Bronchial smooth muscle cell (primary cell): ENCODE measurements at places on chromosomes 5 and 9. TPM values are rescaled to one million over a fixed set of nuclear protein-coding genes. Genes with fewer than 3 reads are reported as not detected.

MYOT gene
- not detected in 2 replicates for total RNA-seq

GM2A gene
- total RNA-seq: 26.5 and 35.0 TPM in 2 replicates

PPP2CA gene
- 54.9 and 67.4 TPM in 2 replicates for total RNA-seq

NPDC1 gene
- total RNA-seq: 11.5 and 13.1 TPM in 2 replicates

DEPDC1B gene
- 1.0 and 1.1 TPM in 2 replicates for total RNA-seq

CDH9 gene
- not detected in 2 replicates for total RNA-seq

FOXD4 gene
- total RNA-seq: 0.09 and 0.16 TPM in 2 replicates

SPINK7 gene
- not detected in 2 replicates for total RNA-seq

PLPPR1 gene
- total RNA-seq: not detected in 2 replicates

NR5A1 gene
- total RNA-seq: not detected in 2 replicates

C5 gene
- 3.9 and 5.7 TPM in 2 replicates for total RNA-seq

PCDHB5 gene
- 0.32 and 3.3 TPM in 2 replicates for total RNA-seq

CFAP157 gene
- 0.09 and 0.16 TPM in 2 replicates for total RNA-seq

THBS4 gene
- total RNA-seq: 1.6 and 3.4 TPM in 2 replicates

ANKRD34B gene
- total RNA-seq: not detected in 2 replicates

CDKN2B gene
- total RNA-seq: 7.7 and 10.4 TPM in 2 replicates

PCDHGA8 gene
- 3.5 and 4.4 TPM in 2 replicates for total RNA-seq

CRHBP gene
- total RNA-seq: 0.26 and 0.63 TPM in 2 replicates
